ENCODE measurements at places on chromosomes 7 and 10.

DNA sequence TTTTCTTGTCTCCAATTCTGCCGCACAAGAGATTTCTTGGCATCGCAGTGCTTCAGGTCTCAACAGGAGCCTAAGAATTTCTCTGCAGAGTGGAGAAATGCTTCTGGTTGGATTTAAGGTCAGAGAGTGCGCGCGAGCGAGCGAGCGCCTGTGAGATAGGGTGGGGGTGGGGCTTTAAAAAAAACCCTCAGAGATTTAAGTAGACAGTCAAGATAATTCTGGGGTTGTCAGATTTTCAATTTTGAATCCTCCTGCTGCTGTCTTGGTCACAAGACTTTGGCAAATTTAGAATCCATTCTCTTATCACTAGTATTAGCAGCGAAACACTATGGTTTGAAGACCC lies 49.7 kb downstream of the CPEB3 start:
- DNase-seq: peak; percentile 2

DNA sequence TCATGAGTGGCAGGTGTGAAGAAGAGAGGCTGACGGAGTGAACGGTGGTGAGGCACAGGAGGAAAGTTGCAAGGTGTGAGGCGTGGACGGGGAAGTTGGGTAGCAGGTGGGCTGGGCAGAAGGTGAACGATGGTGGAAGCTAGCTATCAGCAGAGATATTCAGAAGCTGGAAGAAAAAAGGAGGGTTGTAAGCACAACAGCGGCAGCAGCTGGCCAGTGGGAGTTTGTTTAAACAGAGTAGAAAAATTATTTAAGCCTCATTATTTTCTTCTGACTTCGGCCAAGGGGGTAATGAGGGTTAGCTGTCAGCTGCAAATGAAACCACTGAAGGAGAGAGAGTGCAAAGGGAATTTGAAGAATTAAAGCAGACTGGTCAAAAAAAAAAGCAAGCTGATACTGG lies 62.1 kb upstream of the PRKAR2B start:
- DNase-seq: no peak

- DNase-seq: peak; percentile 21
These were observed 5.8 kb upstream of the GGCT start for GRCh38 chr7:30510124-30511075.

GRCh38 chr7:46713868-46714596 lies 793.0 kb upstream of the IGFBP3 start:
- DNase-seq: no peak

GRCh38 chr7:93894966-93895640 lies 4.5 kb upstream of the TFPI2 start:
- DNase-seq: no peak

DNA sequence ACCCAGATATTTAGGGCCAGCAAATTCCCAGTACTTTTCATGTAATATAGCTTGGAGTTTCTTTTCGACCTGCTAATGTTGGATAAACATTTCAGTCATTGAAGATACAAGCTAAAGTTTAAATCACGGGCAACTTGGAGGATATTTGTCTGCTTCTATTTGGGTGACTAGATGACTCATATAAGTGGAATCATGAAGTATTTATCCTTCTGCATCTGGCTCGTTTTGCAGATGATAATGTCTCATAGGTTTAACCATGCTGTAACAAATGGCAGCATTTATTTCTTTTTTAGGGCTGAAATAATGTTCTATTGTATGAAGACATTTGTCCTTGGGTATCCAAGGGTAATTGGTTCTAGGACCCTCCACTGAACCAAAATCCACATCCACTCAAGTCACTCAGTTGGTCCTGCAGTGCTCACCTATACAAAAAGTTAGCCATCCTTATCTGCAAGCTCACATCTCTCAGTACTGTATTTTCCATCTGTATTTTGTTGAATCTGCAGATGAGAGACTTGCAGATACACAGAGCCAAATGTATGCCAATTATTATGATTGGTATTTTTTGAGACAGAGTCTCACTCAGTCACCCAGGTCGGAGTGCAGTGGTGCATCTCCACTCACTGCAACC lies 187.2 kb upstream of the CSTF2T start:
- no peak for DNase-seq

DNA sequence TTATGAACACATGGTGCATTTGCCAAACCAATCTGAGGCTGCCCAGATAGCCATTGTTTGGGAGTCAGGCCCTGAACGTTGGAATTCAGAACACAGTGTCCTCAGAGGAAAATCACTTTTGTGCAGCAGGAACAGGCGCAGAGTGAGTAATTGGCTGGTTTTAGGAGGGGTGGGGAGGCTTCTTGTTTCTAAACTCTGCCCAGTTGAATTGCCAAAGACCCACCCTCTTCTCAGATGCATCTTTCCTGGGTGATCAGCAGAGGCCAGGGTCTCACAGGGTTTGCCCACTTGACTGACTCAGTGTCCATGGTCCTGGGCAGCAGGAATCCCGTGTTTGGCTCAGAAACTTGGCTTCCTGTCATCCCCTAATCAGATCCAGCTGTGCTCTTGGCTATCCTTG lies 24.3 kb downstream of the PRLHR start:
- DNase-seq: peak; percentile 33

DNA sequence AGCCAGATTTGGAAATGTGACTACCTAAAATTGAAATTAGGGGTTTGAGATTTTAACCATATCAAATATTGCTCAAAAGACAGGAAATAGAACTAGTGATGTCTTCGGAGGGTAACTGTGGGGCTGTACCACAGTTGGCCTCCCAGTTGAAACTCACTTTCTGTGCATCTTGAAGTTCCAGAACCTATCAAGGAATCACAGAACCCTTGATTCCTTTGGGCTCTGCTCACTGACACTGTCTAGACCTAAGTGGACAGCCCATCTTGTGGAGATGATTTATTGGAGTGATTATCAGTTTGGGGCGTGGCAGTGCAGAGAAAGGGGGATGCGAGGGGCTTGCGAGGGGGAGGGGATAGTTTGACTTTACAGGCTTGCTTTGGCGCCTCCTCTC lies 134.2 kb upstream of the GJD4 start:
- DNase-seq: no peak

GRCh38 chr10:67990093-67990492 lies 85.0 kb downstream of the HERC4 start:
- DNase-seq: no peak

DNA sequence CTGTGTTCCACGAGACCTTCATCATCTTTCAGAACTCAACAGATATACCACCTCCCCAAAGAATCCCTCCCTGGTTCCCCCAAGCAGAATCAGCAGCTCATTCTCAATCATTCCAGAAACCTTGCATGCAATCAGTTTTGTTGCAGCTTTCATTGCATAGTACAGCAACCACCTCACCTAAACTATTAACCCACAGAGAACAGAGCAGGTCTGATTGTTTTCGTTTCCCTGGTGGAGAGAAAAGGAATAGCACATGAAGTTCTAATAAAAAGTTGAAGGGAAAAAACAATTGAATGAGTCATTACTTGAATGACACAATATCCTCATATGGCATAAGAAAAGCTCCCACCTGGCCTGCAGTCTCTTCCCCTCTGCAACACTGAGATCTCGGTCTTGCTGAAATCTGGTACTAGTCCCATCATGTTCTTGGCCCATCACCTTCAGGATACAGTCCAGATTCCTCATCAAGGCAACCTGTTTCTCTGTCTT lies 147.1 kb upstream of the GDF10 start:
- no peak for DNase-seq

DNA sequence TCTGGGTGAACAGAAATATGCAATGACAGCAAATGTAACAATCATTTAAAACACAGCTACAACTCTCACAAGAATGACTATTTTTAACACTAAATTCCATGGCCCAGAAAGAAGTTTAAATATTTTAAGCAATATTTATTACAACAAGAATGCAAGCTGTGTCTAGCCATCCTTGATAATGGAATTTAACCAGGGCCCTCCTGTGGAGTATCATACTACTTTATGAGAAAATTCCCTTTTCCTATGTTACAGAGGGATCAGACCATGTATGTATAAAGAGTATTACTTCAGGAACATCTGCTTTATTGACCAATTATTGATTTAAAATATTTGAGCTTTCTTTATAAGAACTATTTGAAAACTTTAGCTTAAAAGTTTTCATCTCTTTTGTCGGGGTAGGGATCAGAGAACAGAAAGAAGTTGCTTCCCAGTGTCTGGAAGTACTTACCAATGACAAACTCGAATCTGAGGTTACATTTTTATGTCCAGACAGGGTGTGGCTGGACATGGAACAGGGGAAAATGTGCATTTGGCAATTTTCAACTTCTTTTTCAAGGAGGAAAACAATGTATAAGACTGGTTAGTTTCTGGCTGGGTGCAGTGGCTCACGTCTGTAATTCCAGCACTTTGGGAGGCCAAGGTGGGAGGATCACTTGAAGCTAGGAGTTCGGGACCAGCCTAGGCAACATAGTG lies 48.3 kb upstream of the NRBF2 start:
- no peak for DNase-seq

DNA sequence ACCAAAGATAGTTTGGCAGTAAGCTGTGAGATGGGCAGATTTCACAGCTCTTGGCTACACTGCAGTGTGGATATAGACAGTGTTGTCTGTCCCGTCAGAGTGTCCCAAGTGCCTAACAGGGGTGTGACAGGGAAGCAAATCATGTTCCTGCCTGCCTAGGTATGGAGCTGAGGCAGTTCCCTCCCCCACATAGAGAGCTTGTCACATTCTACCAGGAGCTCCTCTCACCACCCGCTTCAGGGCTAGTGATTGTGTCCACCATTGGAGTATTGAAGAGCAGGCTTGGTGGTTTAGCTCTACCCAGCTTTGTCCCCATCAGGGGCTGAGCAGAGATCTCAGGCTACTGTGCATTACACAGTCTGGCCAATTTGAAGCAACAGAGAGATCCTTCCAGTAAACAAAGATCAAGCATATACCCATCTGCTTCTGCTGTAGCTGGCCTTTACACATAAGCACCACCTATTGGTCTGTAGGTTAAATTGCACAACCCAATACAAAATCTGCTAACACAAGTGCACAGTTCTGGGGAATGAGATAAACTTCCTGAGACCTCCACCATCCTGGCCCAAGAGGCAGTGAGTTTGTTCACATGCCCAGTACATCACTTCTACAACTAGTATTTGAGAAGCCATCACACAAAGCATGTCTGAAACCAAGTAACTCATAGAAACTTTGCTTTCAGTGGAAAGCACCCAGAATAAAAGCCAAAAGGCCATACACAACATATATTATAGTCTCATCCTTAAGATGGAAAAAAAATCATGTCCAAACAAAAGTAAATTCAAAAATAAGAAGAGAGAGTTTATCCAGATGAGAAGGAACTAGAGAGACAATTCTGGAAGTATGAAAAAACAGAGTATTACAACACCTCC lies 67.3 kb downstream of the GLCCI1 start:
- DNase-seq: no peak

DNA sequence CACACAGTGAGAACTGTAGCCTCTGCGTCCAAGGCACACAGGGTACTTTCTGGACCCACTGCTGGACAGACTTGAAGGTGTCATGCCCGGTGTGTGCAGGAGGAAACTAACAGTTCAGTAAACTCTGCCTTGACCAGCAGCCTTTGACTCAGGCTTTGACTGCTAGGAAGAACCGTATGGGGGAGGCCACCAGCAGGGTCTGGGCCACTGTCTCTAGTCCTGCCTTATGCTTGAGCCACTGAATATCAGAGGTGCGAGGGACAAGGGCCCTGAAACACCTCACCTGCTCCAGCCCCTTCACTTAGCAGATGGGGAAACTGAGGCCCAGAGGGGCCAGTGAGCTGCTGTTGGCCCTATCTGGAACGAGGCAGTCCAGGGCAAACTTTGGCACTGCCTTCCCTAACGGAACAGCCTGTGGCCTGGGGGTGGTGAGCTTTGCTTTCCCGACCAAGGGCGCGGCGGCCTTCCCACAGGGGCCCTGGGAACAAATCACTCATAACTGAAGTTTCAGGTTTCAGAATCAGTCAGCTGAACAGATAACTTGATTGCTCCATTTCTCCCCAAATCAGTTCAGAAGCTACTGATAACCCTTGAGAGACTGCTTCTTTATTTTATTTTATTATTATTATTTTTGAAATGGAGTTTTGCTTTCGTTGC lies 130.0 kb downstream of the FAM53B start:
- no peak for DNase-seq

GRCh38 chr7:156993021-156993924 lies 17.2 kb downstream of the MNX1 start:
- DNase-seq: no peak

- DNase-seq: peak; percentile 16
These were observed 96.6 kb downstream of the MKLN1 start for GRCh38 chr7:131424219-131424822.

DNA sequence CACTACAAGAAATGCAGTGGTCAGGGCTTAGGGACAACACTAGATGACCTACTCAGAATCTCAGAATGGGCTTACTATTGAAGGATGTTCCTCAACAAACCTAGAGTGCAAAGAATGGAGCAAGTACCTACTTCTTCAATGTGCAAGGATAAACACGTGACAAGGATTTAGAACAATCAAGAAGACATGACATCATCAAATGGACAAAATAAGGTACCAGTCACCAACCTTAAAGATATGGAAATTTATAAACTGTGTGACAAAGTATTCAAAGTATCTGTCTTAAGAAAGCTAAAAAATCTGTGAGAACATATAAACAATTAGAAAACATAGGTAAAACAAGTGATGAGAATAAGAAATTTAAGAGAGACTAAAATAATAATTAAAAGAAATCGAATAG lies 656.1 kb downstream of the ZWINT start:
- no peak for DNase-seq

- no peak for DNase-seq
These were observed 92.2 kb downstream of the SPDYE5 start for GRCh38 chr7:75584354-75584753.

GRCh38 chr7:45187946-45188411 lies 30.4 kb downstream of the RAMP3 start:
- DNase-seq: no peak

DNA sequence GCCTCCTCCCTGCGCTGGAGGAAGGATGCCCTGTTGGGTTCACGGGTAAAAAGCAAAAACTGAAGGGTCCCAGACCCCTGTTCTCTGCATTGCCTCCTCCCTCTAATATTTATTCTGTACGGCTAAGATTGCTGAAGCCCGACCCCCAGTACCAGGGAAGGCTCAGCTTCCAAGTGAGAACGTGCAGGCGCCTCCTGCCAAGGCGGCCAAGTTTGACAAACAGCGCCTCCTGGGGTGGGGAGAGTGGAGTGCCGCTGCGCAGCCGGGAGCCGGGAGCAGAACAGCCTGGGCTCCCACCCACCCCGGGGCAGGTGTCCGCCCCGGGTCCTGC lies 4.7 kb upstream of the EBF3 start:
- DNase-seq: peak; percentile 88

GRCh38 chr10:99619090-99619800 lies 994 bp downstream of the SLC25A28 start:
- DNase-seq: peak; percentile 8

DNA sequence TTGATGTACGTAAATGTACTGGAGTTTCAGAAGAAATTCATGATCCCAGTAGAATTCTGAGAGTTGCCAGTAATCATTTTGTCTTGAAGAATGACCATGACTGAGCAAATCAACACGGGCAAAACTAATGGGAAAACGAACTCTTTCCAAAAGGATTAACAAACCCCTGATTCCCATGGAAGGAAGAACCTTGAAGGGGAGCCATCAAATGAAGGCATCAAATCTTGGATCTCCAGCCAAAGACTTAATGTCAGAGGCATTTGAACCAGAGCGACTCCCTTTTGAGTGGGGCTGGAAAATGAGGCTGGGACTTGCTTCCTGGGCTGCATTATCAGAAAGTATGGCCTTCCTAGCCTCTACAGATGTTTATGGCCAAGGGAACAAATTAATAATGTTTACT lies 364.4 kb upstream of the PRKCQ start:
- no peak for DNase-seq

- DNase-seq: no peak
These were observed 357.8 kb upstream of the MBL2 start for GRCh38 chr10:53130337-53130736.

All from hindlimb muscle (tissue), 1 donor.